ENCODE measurements at places on chromosomes 7 and 10.

GRCh38 chr7:93092757-93093370 lies 24.9 kb downstream of the SAMD9 start:
- DNase-seq, result no peak

- DNase-seq, result no peak
Observed at GRCh38 chr7:157558875-157559595, 222.2 kb downstream of the DNAJB6 start.

DNA sequence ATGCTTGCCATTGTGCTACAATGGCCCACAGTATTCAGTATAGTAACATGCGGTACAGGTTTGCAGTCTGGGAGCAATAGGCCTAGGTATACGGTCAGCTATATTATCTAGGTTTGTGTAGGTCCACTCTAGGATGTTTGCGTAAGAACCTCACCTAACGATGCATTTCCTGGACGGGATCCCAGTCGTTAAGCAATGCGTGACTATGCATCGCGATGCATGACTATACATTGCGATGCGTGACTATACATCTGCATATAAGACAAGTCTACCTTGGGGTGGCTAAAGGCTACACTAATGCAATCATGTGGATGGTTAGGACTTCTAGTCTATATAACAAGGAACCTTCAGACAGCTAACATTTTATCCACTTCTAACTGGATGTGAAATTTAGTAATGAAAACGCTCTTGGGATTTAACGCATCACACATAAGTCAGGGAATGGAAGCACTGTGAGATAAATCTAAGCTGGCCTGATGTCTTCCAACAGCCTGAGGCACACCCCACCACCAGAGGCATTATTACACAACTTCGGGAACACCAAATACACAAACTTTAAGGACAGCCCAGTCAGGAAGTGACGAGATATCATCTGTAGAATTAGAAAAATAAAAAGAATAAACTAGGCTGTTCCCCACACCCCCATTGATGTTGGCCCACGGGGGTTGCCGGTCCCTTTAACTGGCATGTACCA lies 9.2 kb downstream of the GNA12 start:
- no peak for DNase-seq

DNA sequence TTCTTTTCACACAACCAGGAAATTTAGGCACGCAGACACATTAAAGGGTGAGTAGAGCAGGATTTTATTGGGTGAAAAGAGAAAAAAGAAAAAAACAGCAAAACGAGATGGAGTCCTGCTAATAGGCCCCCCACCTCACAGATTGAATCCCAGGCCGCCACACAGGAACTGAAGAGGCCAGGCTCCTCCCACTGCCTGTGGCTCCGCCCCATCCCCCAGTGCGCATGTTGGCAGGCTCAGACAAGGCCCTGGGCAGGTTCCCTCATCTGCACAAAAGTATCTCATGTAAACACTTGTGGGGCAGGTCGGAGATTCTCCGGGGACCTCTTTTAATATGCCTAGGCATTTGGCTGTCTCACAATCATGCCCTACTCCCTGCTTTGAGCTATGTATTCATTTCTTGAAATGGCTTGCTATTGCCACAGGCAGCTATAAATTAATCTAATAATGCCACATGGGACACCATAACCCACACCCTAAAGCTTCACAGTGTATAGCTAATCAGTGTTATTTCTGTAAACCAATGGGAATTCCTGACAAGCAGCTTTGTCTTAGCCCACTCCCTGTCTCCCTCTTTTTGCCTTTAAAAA lies 76.2 kb upstream of the KIF5B start:
- no peak for DNase-seq

DNA sequence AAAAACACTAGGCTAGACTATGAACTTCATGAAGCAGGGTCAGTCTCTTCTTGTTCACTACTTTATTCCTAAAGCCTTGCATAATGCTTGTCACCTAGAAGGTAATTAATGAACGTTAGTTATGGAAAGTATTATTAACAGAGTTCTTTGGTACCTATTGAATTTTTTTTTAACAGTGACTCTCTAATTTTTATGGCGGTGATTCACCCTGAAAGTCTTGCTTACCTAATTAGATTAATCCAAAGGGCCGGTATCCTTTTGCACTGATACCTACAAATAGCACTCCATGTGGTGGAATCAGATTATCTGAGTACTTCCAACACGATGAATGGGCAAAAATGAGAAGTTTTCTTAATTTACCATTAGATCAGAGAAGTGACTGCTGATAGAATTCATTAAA lies 31.7 kb downstream of the STAM start:
- DNase-seq, result no peak

DNA sequence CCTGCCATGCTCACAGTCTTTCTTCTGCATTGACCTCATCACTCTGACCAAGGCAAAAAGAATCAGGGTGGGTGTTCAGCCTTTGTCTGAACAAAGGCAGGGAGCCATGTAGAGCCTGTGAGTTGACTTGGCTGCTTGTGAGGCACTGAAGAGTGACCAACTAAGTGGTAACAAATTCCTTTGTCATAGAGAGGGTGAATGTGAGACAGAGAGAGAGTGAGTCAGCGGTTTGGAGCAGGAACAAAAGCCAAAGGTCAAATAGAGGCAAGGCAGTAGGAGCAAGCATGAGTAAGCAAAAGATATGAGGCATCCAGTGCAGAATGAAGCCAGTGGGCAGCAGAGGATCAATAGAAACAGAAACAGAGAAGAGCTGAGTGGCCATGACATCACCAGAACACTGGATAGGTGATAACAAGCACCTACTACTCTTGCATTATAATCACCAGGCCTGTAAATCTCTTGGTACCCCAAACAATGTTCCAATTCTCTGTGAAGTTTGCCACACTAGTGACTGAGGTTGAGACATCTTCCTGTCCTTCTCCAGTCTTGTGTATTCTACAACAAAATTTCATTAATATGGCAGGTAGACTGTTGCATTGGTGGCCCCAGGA lies 116.2 kb upstream of the LAMB4 start:
- DNase-seq, result no peak

GRCh38 chr10:85212526-85212925 lies 884.1 kb downstream of the CCSER2 start:
- no peak for DNase-seq

DNA sequence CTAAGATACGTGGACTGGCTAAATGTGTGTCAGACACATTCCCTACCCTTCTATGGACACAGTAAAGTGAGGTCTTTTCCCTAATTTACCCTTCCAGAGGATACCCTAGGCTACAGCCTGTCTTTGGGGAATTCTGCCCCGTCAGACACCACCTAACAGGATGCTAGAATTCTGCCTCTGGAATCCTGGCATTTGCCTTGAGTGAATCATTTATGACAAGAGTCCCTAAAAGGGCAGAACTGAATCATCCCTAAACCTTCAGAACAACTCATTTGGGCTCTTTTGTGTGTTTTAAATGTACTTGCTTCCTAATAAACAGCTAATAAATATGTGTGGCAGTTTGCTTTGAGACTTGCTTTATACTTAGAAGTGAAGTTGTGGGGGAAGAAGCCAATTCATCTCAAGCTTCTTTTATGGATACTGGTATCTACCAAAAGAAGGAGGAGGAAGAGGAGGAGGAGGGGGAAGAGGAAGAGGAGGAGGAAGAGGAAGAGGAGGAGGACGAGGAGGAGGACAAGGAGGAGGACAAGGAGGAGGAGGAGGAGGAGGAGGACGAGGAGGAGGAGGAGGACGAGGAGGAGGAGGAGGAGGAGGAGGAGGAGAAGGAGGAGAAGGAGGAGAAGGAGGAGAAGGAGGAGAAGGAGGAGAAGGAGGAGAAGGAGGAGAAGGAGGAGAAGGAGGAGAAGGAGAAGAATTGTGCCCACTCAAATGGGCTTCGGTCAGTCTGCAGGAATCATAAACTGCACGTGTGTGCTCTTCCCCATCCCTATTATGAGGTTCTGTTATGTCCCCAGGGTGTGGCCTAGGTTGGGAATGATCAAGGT lies 27.1 kb downstream of the PARP12 start:
- no peak for DNase-seq

DNA sequence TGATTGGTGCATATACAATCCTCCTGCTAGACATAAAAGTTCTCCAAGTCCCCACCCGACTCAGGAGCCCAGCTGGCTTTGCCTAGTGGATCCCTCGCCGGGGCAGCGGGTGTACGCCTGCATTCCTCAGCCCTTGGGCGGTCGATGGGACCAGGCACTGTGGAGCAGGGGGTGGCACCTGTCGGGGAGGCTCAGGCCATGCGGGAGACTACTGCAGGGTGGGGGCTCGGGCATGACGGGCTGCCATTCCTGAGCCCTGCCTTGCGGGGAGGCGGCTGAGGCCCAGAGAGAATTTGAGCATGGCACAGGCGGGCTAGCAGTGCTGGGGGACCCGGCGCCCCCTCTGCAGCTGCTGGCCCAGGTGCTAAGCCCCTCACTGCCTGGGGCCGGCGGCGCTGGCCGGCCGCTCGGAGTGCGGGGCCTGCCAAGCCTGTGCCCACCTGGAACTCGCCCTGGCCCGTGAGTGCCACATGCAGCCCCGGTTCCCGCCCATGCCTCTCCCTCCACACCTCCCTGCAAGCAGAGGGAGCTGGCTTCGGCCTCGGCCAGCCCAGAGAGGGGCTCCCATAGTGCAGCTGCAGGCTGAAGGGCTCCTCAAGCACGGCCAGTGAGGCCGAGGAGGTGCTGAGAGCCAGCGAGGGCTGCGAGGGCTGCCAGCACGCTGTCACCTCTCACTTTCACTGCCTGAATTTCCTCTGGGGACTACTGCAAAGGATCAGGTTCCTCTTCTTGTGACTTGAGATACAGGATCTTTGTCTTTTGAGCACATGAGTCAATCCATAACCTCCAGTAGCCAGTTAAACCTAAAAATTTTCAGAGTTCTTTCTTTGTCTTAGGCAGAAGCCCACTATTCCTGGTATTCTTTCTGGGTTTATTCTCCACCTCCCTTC lies 25.1 kb upstream of the ELOVL3 start:
- DNase-seq, result no peak

DNA sequence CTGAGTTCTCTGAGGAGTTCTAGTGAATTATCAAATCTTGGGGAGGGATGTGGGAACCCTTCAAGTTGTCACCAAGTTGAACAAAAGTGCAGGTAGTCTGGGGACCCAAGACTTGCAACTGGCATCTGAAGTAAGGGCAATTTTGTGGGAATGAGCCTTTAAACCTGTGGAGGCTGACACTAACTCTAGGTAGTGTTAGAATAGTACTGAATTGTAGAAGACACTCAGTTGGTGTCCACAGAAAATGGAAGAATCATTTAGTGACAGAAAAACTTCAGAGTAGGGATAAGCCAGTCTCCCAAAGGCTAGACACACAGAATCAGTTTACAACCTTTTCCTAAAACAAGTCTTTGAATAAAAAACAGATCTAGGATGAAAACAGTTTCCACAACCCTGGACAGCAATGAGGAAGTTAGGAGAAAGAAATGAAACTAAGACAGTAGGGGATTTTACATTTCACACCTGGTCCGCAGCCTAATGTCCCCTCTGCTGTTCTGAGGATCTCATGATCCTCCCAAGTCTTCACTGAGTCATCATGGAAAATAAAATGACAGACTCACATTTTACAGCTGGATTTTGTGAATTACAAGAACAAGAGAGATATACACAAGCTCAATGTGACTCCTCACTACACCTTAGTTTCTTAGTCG lies 23.0 kb upstream of the ING3 start:
- no peak for DNase-seq

GRCh38 chr7:96740130-96740529 lies 30.5 kb upstream of the SEM1 start:
- DNase-seq, result no peak
